ENCODE measurements at places on chromosomes 5 and 9.
A peak's percentile ranks its signal among the peaks of the same experiment; 100 is the strongest.

- DNase-seq = no peak
These were observed 65.9 kb downstream of the ELL2 start for GRCh38 chr5:95895771-95896170.

DNA sequence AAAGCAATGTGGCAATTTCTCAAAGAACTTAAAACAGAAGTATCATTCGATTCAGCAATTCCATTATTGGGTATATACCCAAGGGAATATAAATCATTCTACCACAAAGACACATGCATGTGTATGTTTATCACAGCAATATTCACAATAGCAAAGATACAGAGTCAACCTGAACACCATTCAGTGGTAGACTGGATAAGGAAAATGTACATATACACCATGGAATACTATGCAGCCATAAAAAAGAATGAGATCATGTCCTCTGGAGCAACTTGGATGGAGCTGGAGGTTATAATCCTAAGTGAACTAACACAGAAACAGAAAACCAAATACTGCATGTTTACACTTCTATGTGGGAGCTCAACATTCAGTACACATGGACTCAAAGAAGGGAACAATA, 21.4 kb upstream of the FYB1 start:
- no peak for DNase-seq

DNA sequence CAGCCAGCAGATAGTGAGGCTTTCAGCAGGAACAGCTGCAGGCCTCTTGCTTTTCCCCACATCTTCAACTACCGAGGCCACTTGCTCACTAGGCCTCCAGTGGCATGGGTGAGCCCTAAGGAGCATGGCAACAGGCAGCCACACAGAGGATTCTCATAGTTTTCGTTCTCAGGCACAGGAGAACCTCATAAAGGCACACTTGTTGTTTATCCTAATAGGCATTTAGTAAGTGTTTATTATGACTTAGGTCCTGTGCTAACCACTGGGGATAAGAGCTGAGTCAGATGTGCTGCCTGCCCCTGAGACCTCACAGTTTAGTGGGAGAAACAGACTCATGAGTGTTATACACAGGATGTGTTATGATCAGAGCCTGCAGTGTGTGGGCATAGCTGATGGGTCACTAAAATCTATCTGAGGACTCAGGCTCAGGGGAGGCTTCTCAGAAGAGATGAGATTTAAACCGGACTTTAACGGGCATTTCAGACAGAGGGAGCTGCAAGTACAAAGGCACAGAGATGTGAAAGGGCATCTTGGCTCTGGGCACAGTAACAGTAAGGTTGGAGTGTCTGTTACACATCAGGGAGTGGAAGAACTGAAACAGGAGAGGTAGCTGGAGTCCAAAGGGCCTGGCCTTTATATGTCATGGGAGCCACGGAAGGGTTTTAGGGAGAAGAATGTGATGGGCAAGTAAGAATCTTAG, 21.0 kb upstream of the HEMGN start:
- peak; percentile 14 for DNase-seq

DNA sequence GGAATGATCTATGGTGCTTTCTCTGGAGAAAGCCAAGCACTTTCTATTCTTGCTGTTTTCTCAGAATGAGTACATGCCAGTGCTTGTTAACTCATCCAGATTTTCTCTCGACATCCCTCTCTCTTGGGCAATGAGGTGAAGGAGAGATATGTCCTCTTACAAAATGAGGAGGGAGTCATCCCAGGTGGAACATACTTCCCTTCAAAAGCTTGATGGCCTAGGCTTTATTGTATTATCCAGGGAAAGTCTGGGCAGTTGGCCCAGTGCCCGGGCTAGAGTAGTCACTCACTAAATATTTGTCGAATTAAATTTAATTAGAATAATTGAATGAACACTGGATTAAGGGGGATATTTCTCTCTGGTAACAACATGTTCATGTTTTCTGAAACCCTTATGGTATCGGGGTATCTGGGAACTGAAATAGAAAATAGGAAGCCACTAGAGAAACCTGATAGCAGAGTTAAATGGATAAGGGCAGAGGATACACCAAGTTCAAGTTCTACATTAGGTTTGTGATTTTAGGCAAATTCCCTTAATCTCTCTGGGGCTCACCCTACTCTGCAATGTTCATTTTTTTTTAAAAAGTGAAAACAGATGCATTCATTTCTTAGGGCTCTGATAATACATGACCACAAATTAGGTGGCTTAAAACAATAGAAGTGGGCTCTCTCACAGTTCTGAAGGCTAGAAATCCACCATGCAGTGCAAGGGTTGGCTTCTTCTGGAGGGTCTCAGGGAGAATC, 99.6 kb downstream of the LIFR start:
- no peak for DNase-seq

GRCh38 chr9:99726758-99727157, 94.9 kb upstream of the NR4A3 start:
- peak; percentile 8 for DNase-seq

DNA sequence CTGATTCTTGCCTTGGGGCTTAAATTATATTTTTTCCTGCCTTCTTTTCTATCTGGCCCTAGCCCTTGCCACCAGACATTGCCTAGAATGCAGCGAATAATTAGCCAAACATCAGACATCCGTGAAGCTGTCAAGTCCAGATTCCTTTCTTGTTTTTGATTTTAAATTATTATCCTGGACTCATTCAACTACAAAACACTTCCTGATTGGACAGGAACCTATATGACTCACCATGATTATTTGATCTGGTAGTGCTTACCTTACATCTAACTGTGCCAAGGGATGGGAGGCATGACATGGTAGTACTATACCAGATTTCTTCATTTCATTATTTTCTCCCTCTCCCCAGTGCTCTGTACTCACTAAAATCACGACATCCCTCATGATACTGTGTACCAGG, 829.6 kb downstream of the TLR4 start:
- no peak for DNase-seq

All from lung (tissue), 17 donors.